ENCODE measurements at places on chromosomes 12 and 14.

GRCh38 chr12:94208622-94208966 is 60.2 kb downstream of the PLXNC1 start:
- DNase-seq: no peak

DNA sequence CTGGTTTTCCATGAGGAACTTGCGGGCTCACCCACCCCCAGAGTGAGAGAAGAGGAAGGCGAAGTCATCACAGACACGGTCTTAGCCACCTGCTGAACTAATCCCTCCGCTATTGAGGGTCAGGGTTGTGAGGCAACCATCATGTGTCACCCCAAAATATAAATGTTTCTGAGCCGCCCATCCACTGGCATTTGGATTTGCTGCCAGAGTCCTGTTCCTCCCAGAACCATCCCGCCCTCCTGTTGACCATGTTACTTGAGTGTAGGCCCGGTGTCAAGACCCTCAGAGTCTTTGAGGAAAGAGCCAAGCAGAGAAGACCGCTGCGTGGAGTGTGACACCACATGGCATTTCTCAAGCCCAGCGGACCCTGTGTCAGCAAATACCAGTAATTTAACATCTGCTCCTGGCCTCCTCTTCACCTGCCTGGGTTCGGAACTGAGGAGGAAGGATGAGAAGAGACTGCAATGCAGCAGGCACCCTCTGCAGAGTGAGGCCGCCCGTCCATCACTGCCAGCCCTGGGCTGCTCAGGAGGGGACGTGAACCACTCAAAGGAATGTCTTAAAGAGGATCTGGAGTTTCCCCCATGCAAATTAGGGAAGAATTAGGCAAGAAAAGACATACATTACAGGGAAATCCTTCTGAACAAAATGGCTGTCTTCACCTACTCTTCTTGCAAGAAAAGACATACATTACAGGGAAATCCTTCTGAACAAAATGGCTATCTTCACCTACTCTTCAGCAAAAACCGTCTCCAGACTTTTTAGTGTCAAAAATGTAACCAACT is 100.4 kb downstream of the FBXL14 start:
- no peak for DNase-seq

DNA sequence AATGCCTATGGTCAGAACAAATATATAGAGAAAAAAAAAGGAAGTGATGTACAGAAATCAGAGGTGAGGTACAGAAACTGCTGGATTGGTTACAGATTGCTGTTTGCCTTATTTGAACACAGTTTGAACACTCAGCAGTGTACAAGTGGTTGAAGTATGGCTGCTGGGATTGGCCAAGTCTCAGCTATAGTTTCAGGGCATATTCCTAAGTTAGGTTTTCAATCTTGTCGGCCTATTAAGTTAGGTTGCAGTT is 146.4 kb downstream of the LLPH start:
- DNase-seq: no peak

- DNase-seq: no peak
Measured at GRCh38 chr12:52200086-52200780, 8.4 kb upstream of the KRT80 start.

- DNase-seq: no peak
Measured at GRCh38 chr12:27347779-27348178, 15.1 kb downstream of the BMAL2 start.

GRCh38 chr12:48803675-48804074 is 14.6 kb upstream of the CACNB3 start:
- no peak for DNase-seq

GRCh38 chr14:96071561-96071960 is 32.4 kb downstream of the C14orf132 start:
- no peak for DNase-seq

DNA sequence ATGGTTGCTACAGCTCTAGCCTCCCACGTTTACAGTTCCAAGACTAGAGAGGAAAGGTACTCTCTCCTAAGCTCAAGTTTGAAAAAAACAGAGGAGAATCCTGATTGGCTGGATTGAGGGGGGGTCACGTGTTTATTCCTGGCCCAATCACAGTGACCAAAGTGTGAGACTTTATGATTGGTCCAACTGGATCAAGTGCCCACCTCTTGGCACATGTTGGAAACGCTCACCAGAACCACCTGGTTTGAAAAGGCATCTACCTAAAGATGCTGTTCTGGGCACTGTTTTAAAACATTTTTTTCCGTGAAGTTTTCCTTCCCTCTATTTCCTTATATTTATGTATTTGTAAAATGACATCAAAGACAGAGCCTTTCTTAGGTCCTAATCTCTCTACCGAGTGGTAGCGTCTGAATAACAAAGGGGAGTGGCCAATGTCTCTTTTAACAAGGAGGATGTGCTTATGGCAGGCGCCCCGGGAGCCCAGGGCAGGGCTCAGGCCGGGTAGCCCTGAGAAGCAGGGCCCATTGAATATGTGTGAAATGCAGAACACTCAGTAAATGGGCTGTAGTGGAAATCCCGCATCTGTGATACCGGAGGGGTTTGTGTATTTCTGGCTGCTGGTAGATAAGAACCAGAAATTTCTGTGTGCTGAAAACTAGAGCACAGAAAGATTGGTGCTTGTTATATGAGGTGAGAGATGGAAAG is 146.2 kb downstream of the ATP23 start:
- DNase-seq: no peak
